Inflammatory macrophage (primary cell): ENCODE measurements at places on chromosomes 4 and X.

DNA sequence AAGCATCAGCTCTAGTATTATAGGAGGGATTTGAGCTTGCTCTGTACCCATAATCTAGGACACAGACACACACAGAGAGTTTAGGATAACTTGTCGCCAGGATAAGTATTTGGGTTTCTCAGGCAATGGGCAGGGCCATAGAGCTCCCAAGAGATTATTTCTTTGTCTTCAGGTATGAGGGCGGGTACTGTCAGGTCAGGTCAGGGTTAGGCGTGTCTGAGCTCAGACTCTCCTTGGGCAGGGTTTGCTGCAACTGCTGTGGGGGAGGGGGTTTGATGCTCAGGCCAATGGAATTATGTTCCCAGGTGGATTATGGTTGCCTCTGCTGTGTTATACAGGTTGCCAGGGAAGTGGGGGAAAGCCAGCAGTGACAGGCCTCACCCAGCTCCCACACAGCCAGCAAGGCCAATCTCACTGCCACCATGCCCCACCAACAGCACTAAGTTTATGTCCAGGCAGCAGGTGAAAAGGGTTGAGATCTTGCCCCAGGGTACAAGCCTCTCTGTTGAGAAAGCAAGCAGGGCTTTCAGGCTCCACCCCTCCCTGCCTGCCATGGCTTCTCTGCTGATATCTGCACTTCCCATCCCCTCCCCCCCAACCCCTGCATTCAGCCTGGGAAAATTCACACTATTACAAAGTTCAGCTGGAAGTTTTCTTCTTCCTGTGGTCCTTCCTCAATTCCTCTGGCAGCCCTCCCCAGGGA, 101.3 kb downstream of the RRAGB start:
- DNase-seq, result no peak

DNA sequence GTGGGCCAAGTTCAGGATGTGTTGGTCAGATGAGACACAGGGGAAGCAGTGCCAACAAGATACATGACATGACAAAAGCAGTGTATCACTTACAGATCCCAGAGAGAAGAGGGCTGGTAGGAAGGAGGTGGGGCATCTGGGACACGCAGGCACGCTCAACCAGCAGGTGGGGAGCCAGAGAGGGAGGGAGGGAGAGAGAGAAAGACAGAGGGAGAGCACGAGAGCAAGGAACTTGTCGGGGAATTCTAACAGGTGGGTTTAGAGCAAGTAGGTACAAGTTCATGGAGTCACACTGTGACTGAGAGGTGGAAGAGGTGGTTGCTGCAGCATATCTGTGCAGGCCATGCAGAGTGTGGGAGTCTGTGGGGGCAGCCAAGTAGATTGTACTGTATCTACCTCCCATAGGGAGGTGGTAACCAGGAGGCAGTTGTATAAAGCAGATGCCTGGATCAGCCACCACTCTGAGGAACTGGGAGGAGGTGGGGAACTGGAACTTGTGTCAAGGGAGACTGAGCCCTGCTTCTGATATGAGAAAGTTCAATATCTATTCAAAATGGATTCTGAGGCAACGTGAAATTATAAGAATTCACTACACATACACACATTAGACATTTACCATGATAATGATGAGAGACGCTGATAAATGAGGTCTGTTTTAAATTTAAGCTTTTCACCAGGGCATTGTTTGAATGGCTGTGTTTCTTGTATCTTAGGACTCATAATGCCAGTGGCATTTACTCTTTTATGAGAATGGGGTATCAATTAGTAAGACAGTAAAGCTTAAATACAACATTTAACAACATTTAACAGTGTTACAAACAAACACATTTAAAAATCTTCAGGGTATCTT, 43.7 kb downstream of the BBS12 start:
- DNase-seq, result no peak

DNA sequence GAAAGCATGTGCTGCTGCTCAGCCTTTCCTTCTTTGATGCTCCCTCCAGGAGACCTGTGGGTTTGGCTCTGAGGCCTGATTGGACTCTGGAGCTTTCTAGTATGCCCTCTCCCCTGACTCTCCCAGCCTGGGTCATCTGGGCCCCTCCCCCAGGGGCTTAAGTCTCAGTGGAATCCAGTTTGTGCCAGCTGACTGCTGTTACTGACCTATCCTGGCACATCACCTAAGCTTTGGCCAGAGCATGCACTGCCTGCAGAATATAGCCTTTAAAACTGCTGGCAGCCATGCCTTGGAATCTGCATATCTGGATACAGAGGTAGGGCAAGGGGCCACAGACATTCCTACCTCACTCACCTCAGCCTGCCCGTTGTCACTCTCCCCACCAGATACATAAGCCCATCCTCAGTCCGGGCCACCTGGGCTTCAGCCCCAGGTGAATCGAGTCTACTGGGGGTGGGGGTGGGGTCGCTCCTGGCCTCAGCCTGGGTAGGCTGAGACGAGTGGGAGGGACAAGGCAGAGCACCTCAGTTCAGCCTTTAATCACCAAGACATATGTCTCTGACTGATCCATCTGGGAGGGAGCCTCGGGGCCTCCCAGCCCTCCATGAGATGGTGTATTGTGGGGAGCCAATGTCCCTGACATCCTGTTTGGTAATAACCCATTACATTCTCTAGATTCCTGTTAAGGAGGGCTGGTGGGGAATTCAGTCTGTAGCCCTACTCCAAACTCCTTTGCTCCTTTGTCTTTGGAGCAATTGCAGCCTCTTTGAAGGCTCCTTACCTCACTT, 61.2 kb downstream of the STARD8 start:
- no peak for DNase-seq

DNA sequence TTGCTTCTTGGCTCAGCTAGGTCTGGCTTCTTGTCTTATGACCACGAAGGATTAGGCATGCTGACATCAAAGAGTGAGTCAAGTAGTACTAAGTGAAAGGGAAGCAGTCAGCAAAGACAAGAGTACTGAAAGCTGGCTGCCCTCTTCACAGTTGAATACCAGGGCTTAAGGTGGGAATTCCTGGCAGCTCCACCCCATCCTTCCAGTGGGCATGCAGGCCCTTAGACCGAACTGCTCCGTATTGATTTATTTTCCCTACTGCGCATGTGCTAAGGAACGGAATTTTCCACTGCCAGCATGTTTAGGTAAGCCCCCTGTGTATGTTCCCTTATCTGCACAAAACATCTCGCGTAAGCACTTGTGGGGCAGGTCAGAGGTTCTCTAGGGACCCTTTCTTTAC, 2320.1 kb downstream of the ARAP2 start:
- no peak for DNase-seq

- DNase-seq, result no peak
Measured at GRCh38 chrX:149711545-149712236, at the start of gene MAGEA11. Gene MAGEA11 (plus strand): TSS chrX:149712060. CDS start chrX:149713160, 1,100 bp downstream.

DNA sequence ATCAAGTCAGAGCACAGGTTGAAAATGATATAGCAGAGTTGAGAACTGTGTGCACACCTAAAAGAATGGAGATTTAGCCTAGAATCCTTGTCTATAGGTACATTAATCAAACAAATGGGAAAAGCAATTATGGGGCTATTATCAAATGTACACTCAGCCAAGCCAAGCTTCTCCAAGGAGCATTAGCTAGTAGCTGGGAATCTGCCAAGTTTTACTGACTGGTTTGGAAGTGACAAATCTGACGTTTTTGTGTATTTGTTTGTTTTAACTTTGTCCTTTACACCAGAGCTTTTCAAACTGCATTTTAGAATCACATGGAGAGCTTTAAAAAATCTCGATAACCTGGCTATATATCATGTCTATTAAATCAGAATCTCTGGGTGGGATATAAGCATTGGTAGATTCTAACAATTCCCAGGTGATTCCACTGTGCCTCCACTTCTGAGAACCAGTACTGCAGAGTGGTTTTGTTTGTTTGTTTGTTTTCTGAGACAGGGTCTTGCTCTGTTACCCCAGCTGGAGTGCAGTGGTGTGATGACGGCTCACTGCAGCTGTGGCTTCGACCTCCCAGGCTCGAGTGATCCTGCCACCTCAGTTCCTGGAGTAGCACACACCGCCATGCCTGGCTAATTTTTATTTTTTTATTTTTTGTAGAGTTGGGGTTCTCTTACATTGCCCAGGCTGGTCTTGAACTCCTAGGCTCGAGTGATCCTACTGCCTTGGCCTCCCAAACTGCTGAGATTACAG, 279.8 kb downstream of the UNC5C start:
- DNase-seq, result no peak

GRCh38 chr4:110122201-110122600, 76.2 kb downstream of the ELOVL6 start:
- DNase-seq, result no peak

DNA sequence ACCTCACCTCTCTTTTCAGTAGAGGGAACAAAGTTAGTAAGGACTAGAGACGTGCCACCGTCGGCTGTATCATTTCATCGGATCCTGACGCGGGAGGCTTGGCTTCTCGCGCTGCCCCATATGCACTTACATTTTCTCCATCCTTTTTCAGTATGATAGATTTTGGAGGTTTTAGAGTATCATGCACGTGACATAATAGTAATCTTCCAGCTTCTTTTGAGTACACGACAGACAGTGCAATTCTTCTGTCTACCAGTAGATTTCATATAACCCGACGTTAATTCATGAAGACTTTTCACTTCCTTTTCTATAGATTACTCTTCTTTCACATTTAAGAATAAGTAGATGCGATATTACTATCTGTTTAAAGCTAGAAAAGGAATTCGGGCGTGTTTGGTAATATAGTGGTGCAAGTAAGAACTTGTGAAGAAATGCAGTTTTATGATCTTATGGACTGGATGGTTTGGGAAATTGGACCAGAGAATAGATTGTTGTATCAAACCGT, 1.0 kb downstream of the CDS1 start:
- DNase-seq, result no peak

- DNase-seq, result peak; percentile 9
Measured at GRCh38 chr4:74364256-74364651, 691 bp upstream of the EREG start.

GRCh38 chr4:107792711-107793110, 32.0 kb upstream of the SGMS2 start:
- DNase-seq, result peak; percentile 38

DNA sequence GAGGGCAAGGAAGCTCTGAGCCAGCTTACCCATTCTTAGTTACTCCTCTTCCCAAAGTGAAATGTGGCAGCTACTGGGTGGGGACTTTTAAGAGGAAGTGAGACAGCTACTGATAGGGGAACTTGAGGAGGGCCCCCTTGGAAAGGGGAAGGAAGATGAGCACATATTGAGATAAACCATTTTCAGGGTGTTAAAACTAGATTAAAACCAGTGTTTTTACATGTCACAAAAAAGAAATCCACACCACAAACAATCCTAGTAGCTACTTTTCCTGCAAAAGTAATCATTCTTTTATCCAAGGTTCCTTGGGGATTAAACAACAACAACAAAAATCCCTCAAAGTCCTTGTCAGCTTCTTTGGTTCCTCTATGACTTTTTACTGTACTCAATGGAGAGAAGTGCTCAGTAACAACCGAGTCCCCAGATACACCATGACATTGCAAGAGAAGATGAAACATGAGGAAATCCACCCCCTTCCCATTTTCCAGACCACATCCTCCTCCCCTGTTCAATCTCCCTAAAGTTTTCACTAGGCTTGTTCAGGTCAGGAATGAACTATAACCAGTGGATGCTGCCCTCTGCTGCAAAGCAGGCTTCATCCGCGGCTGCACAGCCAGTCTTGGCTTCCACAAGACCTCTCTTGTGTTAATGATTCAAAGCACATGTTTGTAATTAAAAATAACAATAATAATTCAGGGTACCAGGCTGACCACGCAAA, 113.5 kb upstream of the TMEM164 start:
- peak; percentile 80 for DNase-seq

GRCh38 chr4:45841791-45842190, 282.1 kb downstream of the GABRG1 start:
- DNase-seq, result no peak

- DNase-seq, result no peak
Measured at GRCh38 chrX:81021478-81021877, 180.2 kb downstream of the HMGN5 start.
